ENCODE measurements at places on chromosomes 1 and 21.

- DNase-seq = peak; percentile 90
These were observed 79.2 kb upstream of the WDR26 start for GRCh38 chr1:224513787-224514209.

DNA sequence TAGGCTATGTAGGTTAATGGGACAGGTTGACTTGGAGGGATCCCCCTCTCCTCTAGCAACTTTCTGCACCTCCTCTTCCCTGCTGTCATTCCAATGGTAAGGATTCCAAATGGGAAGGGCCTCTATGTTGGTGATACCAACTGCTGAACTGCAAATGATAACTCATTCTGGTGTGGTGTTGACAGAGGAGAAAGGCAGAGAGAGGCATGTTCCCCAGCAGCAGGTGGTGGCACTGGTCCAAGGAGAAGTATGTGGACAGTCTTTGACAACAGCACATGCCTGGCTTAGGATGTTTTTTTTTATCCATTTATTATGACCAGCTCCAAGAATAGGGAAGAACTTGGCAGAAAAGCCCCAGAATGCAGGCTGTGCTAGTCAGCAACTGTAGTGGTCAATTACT is 19.6 kb upstream of the SPAG17 start:
- no peak for DNase-seq

DNA sequence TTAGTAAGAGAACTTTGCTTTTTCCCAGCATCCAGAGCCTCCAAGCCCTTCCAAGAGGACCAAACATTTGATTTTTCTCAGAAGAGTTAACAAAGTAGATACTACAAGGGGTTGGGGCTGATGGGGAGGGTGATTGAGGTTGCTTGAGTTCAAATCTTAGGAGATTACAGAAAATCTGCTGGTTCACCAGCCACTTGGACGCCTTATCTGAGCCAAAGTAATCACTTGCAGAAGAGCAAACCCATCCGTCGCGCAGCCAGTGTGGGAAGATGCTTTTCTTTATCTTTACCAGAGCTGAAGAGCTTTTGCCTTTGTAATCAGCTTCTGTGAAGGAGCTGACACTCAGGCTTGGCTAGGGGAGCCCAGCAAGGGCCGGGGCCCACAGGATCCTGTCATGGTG is 91.9 kb upstream of the CTTNBP2NL start:
- DNase-seq = no peak

DNA sequence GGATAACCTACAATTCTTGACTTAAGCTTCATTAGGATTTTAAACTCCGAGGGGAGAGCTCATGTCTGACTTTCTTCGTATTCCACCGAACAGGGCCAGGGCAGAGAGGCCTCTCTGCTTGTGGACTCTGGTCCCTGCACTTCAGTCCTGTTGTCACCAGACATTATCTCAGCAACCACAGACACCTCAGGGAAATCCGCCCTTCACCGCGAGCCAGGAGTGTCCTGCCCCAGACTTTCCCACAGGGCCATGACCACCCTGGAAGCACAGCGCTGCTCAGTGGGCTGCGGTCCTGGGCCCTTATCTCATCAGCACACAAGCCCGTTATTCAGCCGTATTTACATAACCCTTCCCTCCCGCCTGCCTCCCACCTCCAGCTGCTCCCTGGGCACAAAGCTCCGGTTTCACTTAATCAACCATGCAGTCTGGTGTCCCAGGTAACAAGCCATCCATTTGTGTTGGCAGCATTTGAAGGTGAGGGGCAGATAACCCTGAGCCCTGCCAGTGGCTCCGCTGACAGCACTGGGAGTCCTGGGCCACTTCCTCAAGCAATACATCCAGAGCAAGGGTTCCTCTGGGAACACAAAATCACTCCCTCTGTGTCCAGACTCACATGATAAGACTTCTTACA is 122.8 kb upstream of the RAB4A start:
- DNase-seq = no peak

- DNase-seq = no peak
These were observed 31.1 kb downstream of the CD160 start for GRCh38 chr1:145750426-145750825.

DNA sequence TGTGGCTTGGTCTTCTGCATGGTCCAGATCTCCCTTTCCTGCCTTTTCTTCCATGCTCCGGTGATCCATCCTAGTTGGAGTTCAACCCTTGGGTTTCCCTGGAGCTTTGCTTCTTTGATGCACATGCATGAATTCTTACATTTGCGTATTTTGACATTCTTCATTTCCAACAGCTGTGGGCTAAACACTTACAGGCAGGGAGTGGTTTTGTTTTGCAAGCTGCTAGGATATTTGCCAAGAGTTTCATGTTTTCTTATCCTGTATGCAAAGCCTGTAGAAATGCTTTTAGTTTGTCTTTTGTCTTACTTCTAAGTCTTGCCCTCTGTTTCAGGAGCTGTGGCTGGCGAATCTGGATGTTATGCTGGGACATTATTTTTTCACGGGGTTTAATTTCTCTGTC is 90.3 kb upstream of the PAXBP1 start:
- DNase-seq = no peak

DNA sequence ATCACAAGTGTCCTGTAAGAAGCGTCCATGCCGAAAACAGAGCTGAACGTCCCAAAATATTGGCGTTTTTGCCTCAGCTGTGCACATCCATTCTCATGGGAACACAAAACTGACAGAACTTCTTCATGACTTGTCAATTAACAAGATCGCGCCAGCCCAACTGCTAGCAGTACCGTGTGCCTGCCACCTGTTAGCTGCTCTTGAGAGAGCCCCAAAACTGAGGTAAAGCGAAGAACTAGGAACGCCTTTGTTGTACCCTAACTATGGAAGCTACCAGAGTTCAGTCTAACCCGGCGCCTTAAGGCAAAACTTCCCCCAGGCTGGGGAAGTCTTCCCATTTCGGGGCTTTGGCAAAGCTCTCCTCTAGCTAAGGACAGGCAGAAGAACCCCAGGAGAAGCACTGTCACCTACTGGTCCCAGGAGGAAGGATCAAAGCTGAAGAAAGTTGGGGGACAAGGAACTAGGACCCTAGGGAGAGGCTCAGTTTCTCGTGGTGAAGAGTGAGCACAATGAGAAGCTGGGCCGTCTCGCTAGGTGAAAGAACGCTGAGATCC is 719 bp downstream of the EYA3 start:
- DNase-seq = no peak

DNA sequence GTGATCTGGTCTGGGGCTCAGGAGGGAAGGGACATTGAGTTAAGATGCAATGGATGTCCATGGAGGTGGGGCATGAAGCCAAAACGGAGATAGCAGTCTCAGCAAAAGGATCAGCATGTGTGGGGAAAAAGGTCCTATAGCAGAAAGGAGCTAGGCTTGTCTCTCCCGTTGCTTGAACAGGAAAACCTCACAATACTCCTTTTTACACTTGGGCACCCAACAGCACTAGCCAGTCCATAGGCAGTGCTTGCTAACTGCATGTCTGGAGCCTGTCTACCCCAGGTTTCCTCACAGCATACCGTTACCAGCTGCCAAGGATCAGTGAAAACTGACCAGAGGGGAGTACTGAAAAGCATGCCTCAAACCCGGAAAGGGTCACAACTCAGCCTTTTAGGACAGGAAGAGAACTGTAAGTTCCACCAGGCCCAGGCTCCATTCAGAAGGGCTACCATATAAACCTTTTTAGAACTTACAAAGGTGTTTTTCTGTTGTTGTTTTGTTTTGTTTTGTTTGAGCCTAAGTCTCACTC is 78.6 kb downstream of the JAK1 start:
- DNase-seq = no peak

GRCh38 chr1:147618771-147619170 is 51.6 kb downstream of the ACP6 start:
- no peak for DNase-seq

GRCh38 chr1:119550381-119550780 is 43.4 kb downstream of the HSD3B1 start:
- DNase-seq = no peak

- peak; percentile 59 for DNase-seq
These were observed 158.2 kb downstream of the PBX1 start for GRCh38 chr1:164716992-164717703.

DNA sequence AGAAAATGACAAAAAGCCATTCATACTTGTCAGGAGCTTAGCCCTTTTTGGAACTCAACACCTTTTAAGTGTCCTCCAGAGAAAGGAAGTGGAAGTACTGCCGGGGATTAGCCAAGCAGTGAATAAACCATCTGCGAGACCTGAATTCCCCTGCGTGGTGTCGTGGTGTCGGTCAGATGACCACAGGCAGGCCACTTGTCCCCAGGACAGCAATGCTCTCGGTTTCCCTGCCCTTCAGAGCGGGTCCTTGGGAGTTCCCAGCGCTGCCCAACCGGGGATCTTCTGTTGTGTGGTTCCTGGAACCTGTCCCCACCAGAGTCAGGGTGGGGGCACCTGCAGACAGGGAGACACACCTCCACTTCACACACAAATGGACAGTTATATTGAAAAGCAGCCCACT is 9.2 kb downstream of the GPR157 start:
- no peak for DNase-seq

GRCh38 chr1:40140211-40140973 is 20.8 kb upstream of the RLF start:
- DNase-seq = no peak

- no peak for DNase-seq
These were observed 25.5 kb upstream of the ZNF281 start for GRCh38 chr1:200435200-200435780.

DNA sequence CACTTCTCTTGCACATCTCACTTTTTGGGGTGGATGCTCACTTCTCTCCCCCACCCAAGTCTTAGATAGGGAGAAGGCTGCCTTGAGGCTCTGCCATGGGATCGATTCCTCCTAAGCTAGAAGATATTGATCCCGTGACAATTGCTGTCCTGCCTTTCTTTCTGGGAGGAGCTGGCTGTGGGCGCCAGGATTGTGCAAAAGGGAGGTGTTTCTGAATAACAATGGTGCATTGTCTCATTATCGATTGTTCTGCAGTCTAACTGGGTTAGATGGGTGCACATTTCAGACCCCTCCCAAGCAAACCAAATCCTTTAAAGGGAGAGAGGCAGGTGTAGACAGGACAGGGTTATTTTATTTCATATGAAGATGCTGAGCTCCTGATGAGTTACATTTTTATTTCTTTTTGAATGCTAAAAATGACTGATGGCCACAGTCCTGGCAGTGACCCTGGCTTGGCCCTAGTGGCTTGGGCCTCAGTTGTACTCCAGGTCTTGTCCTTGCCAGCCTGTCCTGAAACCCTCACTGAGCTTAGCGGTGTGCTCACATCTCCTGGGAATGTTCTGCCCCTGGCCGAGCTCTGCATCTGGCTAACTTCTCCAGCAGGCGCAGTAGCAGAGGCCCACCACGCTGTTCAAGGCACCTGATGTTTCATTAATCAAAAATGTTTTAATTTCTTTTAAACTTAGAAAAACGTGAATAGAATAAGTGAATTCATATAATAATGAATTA is 99.0 kb upstream of the KAZN start:
- DNase-seq = no peak

DNA sequence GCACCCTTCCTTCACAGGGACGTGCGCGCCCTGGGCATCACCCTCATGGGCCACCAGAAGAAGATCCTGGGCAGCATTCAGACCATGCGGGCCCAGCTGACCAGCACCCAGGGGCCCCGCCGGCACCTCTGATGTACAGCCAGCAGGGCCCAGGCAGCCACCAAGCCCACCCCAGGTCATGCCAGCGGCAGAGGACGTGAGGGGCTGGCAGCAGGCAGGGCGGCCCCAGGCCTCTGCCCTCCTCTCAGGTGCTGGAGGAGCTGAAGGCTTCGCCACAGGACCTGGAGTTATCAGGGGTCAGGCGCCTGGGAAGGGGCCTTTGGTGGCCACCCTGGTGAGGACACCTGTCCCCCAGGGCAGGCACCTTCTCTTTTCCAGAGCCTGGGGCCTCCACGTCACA is 34.8 kb upstream of the C1QA start:
- DNase-seq = no peak

DNA sequence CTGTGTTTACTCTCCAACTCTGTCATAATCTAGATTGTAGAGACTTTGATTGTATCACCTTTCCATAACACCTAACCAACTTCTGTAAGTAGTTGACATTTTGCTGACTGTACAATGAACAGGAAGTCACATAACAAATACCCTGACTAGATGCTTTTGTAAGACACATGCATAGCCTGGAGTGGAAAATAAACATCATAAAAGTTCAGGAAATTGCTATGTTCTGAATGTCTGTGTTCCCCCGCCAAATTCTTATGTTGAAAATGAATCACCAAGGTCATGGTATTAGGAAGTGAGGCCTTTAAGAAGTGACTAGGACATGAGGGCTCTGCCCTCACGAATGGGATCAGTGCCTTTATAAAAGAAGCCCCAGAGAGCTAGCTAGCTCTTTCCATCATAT is 40.4 kb upstream of the ZSWIM5 start:
- DNase-seq = no peak

Measured in hematopoietic multipotent progenitor cell (in vitro differentiated cells).